Transverse colon (tissue), 4 donors: ENCODE measurements at places on chromosomes 1 and 21. TPM values are rescaled to one million over a fixed set of nuclear protein-coding genes. Genes with fewer than 3 reads are reported as not detected.

GAS5 gene
- 435 TPM for total RNA-seq

PALMD gene
- 4.4 TPM for total RNA-seq

PTPN7 gene
- 5.2 TPM for total RNA-seq

FAM76A gene
- total RNA-seq = 29.1 TPM

RIMS3 gene
- 14.7 TPM for total RNA-seq

MPZ gene
- total RNA-seq = 1.6 TPM

NCAM2 gene
- total RNA-seq = 0.96 TPM

MTMR11 gene
- total RNA-seq = 284 TPM

AADACL4 gene
- total RNA-seq = not detected

F3 gene
- total RNA-seq = 105 TPM

DNA sequence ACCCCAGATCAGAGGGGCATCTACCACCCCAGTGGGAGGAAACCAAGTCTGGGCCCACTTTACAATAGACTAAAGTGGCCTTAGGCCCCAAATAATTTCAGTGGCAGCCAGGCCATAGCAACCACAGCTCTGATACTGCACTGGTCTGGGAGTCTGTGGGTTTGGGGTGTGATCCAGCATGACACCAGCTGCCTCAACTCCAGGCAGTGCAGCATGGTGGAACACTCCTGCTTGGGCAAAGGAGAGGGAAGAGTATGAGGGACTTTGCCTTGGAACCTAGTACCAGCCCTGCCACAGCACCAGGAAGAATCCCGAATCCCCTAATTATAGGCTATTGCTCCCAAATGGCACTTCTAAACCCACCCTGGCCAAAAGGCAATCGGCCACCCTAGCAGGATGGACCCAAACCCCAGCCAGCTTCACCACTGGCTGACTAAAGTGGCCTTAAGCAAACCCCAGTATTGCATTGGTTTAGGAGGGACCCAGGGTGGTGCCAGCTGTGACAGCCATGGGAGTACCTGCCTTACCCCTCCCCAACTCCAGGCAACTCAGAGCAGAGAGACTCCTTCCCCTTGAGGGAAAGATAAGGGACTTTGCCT is 47.1 kb downstream of the PACC1 start:
- DNase-seq = no peak

- no peak for DNase-seq
Measured at GRCh38 chr1:51575406-51576084, 41.3 kb upstream of the OSBPL9 start.

GRCh38 chr1:33902486-33903209 is 38.8 kb downstream of the HMGB4 start:
- DNase-seq = no peak

DNA sequence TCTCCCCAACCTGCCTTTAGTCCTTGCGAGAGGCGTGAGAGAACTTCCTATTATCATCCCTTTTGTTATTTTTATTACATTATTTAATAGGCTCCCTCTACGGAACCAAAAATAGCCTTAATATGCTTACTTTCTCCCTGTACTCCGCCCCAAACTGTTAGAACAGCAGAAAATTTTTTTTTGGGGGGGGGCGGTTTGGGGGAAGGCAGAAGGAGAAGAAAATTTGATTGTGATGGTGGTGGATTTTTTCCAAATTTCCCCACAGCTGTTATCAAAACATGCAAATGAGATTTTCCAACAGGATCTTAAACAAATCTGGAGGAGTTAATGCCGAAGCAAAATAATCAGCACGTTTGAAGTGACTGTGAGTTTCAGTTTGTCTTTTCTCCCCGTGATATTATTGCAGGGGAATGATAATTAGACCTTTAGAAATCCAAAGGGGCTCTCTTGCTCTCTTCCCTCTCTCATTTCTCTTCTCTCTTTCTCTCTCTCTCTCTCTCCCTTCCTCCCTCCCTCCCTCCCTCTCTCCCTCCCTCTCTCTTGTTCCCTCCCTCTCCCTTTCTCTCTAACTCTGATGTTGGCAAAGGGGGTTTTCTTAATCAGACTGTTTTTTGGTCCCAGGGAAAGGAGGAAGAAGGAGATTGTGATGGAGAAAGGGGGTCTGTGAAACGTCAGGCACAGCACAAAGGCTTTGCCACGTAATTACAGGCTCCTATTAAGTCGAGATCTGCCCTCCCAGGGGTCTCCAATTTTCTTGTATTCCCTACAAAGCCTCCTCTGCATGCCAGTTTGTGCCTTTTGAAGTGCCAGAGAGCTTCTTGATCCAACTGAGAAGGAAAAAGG is 1.1 kb upstream of the PRRX1 start:
- DNase-seq = no peak

GRCh38 chr1:202130816-202131522 is 8.3 kb downstream of the GPR37L1 start:
- no peak for DNase-seq

GRCh38 chr21:14273736-14274538 is 58.0 kb downstream of the RBM11 start:
- DNase-seq = peak; percentile 94

DNA sequence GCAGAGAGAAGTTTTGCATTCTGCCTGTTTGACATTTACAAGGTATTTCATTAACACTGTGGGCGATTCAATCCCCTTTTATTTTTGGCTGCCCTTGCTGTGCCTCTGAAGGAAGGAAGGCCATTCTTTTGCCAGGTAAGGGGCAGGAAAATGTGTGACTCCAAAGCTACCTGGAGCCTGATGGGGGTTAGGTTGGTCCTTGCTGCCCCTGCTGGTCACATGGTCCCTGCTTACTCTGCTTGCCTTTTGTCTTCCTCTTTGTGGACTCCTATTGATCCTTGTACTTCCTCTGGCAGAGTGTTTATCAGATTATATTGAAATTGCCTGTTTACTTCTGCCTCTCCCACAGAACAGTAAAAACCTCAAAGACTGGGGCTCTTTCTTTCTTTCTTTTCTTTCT is 65.7 kb downstream of the ST6GALNAC3 start:
- DNase-seq = peak; percentile 10

DNA sequence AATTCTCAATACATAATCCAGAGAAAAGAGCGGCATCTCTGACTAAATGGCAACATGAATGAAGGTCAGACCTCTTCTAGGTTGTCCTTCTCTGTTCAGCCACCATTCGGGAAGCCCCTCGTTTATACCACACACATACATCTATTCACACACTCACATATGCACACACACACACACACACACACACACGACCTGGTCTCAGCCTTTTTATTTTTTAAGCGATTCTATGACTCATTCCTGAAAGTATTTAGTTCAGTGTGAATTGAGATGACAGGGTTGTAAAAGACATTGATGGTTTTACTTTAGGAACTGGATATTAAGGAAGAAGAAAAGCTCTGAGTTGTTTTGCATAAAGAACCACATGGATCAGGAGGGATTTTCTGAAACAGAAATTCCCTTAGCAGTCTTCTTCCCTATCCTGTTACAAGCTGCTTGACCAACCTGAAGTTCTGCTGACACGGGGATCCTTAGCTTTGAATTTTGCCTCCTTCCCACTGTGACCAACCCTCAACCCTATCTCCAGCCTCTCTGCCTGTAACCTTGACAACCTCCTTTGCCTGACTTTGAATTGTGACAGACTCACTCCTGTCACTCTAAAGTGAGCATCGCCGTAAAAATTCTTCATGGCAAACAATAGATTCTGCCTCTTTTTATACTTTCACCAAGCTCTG is 383.1 kb upstream of the ESRRG start:
- no peak for DNase-seq

- DNase-seq = no peak
Measured at GRCh38 chr1:155954645-155955044, 13.2 kb downstream of the RXFP4 start.

- DNase-seq = no peak
Measured at GRCh38 chr21:16007943-16008342, 278.2 kb downstream of the USP25 start.

DNA sequence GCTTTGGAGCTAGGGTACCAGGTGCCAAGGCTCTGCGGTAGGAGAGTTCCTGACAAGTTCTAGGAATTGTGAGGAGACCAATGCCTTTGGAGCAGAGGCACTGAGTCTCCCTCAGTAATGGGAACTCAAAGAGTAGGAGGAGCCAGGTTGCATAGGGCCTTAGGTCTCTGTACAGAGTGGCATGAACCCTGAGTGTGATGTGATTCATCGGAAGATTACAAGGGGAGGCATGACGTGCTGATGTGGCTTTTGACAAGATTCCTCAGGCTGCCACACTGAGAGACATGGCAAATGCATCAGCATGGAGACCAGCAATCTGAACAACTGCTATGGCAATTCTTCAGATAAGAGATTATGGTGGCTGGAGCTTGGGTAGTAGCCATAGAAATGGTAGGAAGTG is 94.6 kb upstream of the SLC44A3 start:
- no peak for DNase-seq

DNA sequence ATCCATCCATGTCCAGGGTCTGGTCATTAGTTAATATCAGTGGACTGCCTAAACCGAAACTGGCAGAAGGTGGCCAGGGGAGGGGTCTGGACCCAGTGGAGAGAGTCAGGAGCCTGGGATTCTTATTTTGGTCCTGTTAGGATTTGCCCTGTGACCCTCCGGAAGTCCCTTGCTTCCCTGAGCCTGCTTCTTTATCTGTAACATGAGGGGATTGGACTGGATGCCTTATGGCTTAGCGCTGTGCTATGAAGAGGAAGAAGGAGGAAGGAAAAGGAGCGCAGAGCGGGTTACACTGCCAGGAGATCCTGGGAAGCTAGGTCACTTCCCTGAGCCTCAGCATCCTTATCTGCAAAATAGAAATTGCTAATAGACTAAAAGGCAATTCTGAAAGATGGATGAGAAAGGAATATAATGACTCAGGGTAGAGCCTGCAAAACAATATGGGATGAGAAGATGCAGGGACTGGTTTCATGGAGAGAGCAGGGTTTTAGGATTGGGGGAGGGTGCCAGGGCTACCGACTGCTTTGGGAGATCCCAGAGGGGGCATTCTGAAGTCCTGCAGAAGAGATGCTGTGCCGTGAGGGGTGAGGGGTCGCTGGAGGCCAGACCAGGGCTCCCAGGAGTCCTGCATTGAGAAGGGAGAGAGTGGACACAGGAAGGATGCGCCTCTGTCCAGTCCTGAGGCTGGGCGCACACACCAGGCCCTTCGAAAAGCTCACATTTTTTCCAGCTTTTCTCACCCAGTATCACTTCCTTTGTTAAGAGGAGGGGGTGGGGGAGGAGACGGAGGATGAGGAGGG is 460 bp upstream of the ADORA1 start:
- no peak for DNase-seq

DNA sequence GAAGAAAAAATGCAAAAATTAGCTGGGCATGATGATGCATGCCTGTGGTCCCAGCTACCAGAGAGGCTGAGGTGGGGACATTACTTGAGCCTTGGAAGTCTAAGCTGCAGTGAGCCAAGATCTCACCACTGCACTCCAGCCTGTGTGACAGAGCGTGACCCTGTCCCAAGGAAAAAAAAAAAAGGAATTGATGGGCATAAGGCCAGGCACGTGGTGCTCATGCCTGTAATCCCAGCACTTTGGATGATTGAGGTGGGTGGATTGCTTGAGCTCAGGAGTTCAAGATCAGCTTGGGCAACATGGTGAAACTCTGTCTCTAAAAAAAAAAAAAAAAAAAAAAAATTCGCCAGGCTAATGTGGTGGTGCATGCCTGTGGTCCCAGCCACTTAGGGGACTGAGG is 55.8 kb upstream of the ATP2B4 start:
- no peak for DNase-seq

DNA sequence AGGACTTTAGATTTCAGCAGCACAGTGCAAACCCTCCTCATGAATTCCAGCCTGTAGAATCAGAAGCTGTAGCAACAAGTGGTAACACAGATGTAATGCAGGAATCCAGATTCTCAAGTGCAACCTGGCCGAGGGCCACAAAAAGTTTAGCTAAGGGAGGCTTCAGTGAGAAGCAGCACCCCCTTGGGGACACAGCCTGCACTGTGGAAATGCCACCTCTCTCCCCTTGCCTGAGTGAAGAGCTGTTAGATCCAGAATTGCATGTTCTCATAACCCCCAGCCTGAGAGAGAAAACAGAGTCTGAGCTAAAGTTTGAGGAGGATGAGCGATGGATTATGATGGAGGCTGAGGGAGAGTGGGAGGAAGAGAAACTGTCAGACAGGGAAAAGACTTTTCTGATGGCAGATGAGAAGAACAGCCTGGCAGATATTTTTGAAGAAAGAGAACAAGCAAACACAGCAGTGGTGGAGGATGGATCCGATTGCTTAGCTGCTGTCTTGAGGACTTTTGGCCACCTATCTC is 80.5 kb upstream of the BMP8A start:
- peak; percentile 82 for DNase-seq

- peak; percentile 90 for DNase-seq
Measured at GRCh38 chr1:35557118-35557610, at the start of gene KIAA0319L. Gene KIAA0319L (minus strand): TSS chr1:35557403. CDS start chr1:35554491, 2,912 bp downstream.

DNA sequence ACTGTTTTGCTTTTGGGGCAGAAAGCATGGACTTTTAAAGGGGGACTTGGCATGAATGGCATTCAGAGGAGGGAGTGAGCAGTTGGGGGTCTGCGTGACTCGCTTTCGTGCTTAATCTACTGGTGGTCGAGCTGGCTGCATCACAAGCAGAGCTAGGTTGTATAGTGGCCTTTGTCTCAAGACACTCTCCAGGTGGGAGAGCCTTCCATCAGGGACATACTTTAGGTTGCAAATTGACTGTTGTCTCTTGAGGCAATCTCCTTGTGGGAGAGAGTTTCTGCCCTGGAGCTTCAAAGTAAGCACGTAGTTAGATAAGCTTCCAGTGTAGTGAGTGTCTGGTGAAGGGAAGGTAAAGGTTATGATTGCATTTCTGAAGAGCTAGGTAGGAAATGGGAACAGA is 93.9 kb downstream of the C1orf21 start:
- no peak for DNase-seq

DNA sequence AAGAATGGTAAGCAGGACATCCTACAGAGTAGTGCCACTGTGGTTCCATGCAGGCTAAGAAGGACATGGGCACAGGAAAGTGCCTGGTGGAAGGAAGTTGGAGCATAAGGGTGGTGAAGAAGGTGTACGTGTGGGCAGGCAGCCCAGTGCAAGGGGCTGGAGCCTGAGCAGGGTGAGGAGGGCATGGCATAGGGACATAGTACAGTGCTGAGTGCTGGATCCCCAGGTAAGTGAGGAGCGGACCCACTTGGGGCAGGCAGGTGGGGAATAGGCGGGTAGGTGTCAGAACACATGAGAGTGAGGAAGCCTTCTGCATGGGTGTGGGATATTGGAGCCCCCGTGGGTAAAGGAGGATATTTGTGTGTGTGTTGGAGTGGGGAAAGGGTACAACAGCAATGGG is 15.7 kb upstream of the LRRC53 start:
- no peak for DNase-seq

GRCh38 chr21:45220071-45220481 is 67.6 kb downstream of the POFUT2 start:
- DNase-seq = no peak
